ENCODE measurements at places on chromosomes 4 and X. TPM values are rescaled to one million over a fixed set of nuclear protein-coding genes. Genes with fewer than 3 reads are reported as not detected.

The SSX4B gene
- total RNA-seq = not detected

The ERAS gene
- not detected for total RNA-seq

The BEX1 gene
- 0.50 TPM for total RNA-seq

The NOX1 gene
- not detected for total RNA-seq

The ALB gene
- not detected for total RNA-seq

The NSG1 gene
- 12.2 TPM for total RNA-seq

The POU3F4 gene
- total RNA-seq = not detected

The GAGE12J gene
- total RNA-seq = not detected

The MGAT4D gene
- total RNA-seq = not detected

The TNIP3 gene
- total RNA-seq = not detected

The HELT gene
- total RNA-seq = not detected

The CT45A3 gene
- not detected for total RNA-seq

The FRAS1 gene
- 3.7 TPM for total RNA-seq

The TEX13B gene
- not detected for total RNA-seq

The SORBS2 gene
- 911 TPM for total RNA-seq

The PABPC5 gene
- 0.72 TPM for total RNA-seq

The TCEAL6 gene
- total RNA-seq = not detected

The LUZP4 gene
- not detected for total RNA-seq

The PNMA6A gene
- 1.9 TPM for total RNA-seq

The CENPVL1 gene
- total RNA-seq = not detected

The SPANXA2 gene
- total RNA-seq = not detected

The PCDH7 gene
- 53.4 TPM for total RNA-seq

The DUX4 gene
- total RNA-seq = not detected

The RLIM gene
- total RNA-seq = 20.7 TPM

The FHDC1 gene
- 0.35 TPM for total RNA-seq

The PF4V1 gene
- not detected for total RNA-seq

The GPAT3 gene
- total RNA-seq = 38.9 TPM

The LDOC1 gene
- total RNA-seq = 3.7 TPM

The MXRA5 gene
- 1.7 TPM for total RNA-seq

The IL2RG gene
- total RNA-seq = 3.0 TPM

The UGT8 gene
- 0.12 TPM for total RNA-seq

The ZNF157 gene
- total RNA-seq = not detected

The MPP1 gene
- total RNA-seq = 36.3 TPM

The VEGFD gene
- total RNA-seq = 12.4 TPM

The CDKN2AIP gene
- total RNA-seq = 9.2 TPM

The KLB gene
- 0.12 TPM for total RNA-seq

The GC gene
- not detected for total RNA-seq

The MAGEA4 gene
- not detected for total RNA-seq

The SLC10A6 gene
- 0.82 TPM for total RNA-seq

The ZDHHC15 gene
- 3.5 TPM for total RNA-seq

The TMPRSS11A gene
- not detected for total RNA-seq

The STK32B gene
- total RNA-seq = 1.4 TPM

The CCKAR gene
- total RNA-seq = not detected

The NPY2R gene
- total RNA-seq = not detected

The TRPC5OS gene
- total RNA-seq = not detected

The CABS1 gene
- total RNA-seq = not detected

The PAGE4 gene
- total RNA-seq = not detected

The SMPX gene
- 622 TPM for total RNA-seq

The ACE2 gene
- total RNA-seq = 12.7 TPM

The P2RY4 gene
- not detected for total RNA-seq

The SNX25 gene
- total RNA-seq = 10.0 TPM

The ZNF595 gene
- 6.4 TPM for total RNA-seq

The SLC26A1 gene
- not detected for total RNA-seq

The TEX13D gene
- total RNA-seq = not detected

All from left ventricle myocardium superior (tissue), 1 donor.